NCI-H524 treated with DMSO at 0.1 percent for 48 hours (cell line): ENCODE measurements at places on chromosomes 6 and 20.

DNA sequence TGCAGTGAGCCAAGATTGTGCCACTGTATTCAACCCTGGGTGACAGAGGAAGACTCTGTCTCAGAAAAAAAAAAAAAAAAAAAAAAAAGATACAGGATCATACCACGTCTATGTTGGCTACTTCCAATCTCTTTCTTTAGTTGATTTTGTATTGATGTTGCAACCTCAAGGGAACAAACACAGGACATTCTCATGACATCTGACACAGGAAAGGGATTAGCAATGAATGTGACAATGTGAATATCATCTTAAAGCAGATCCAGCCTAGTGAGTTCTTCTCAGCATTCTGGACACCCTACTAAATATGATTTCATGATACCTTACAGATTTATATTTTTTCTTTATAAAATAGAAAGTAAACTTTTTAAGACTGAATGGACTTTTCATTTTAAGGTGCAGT, 580.3 kb downstream of the PRKN start:
- DNase-seq: no peak

- no peak for DNase-seq
Observed at GRCh38 chr20:38995536-38996044, 33.4 kb downstream of the DHX35 start.

DNA sequence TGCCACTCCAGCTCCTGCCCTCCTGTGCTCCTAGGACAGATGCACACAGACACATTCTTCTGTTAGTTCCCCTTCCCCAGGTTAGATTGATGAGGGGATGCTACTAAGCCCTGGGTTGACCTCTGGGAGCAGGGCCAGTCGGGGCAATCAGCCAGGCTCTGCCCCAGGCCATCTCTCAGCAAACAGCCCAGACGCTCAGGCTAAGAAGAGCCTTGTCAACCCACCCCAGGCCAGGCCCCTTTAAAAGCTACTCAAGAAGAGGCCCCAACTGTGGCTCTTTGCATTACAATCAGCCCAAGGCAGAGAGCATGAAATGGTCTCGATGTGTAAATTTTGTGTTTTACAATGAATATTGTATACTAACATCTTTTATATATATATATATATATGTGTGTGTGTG, 107.4 kb downstream of the TFAP2A start:
- DNase-seq: no peak

DNA sequence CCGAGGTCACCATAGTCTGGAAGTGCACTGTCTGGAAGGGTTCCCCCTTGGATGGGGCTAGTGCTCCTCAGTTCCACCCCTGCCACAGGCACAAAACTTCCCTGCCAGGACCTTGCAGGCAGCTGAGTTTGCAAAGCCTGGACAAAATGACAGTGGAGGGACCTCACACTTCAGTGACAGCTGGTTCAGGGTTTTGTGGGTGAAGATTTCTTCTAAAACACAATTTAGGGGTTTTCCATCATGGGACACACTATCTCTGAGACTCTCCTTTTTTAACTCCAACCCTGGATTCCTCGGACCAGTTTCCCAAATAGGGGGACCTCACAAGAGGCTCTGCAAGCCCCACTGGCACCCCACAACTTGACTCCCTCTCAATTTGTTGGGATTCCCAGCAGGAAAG, 33.6 kb upstream of the PREX1 start:
- DNase-seq: no peak

GRCh38 chr20:46905364-46906125, 10.9 kb downstream of the EYA2 start:
- no peak for DNase-seq

- DNase-seq: peak; percentile 39
Observed at GRCh38 chr6:152380993-152381898, 255.9 kb downstream of the SYNE1 start.

DNA sequence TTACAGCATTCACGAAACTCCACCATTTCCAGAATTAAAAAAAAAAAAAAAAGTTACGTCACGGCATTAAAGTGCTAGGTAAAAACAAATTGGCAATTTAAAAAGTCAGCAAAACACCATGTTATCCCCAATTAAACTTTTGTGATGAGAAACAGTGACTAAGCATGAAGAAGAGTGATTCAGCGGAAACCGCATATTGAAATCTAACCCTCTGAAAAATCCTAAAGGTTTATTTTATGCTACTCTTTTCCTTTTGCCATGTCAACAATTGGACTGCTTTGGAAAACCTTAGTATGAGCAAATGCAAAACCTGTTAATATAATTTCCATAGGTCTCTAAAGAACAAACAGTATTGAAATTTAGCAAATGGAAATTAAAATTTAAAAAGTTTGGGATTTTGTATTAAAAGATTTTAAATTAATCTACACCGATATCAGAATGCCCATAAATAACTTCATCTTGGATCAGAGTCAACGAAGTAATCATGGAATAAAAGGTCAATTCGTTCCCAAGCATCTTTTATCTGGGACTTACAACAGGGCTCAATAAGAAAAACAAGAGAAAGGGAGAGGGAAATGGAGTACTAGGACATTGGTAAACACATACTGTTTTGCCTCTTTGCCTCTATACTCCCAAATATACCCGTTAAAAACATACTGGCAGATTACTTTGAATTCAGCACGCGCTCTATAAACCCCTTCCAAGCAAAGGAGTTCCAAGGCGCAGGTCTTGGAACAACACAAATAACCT, 1.1 kb downstream of the FBXO30 start:
- no peak for DNase-seq

DNA sequence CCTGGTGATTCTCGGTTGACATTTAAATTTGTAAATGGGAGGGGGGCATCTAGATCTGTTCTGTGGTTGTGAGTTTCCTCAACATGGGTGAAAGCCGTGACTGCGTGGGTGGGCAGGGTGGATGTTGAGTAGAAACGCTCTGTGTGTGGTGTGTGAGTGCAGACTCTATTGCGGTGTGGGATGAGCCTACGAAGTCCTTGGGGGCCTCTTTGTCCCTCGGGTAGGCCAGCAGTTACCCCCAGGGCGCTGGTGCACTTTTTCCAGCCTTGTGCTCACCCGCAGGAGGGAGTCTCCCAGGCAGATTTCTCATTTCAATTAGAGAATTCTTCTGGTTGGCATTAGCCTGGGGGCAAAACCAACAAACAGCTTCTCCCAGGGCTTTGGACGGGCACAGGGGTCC, 10.6 kb downstream of the TOX2 start:
- DNase-seq: no peak

- DNase-seq: no peak
Observed at GRCh38 chr6:82385961-82386360, 22.3 kb downstream of the TPBG start.
